ENCODE measurements at places on chromosomes 6 and 20. TPM values are rescaled to one million over a fixed set of nuclear protein-coding genes. Genes with fewer than 3 reads are reported as not detected.

OXT gene
- total RNA-seq = not detected

GSTA3 gene
- total RNA-seq = not detected

MUC22 gene
- not detected for total RNA-seq

TSHZ2 gene
- not detected for total RNA-seq

PROKR2 gene
- total RNA-seq = not detected

DLK2 gene
- 0.09 TPM for total RNA-seq

Measured in endothelial cell of coronary artery (primary cell).